ENCODE measurements at places on chromosomes 2 and 18. TPM values are rescaled to one million over a fixed set of nuclear protein-coding genes. Genes with fewer than 3 reads are reported as not detected.

The POTEC gene
- not detected for total RNA-seq

The CTLA4 gene
- not detected for total RNA-seq

The COL6A3 gene
- 145 TPM for total RNA-seq

The DQX1 gene
- not detected for total RNA-seq

The HOXD9 gene
- 0.13 TPM for total RNA-seq

The NEU4 gene
- 0.16 TPM for total RNA-seq

The GKN2 gene
- total RNA-seq: not detected

The TNFRSF11A gene
- 2.9 TPM for total RNA-seq

The RAB31 gene
- 21.2 TPM for total RNA-seq

The IHH gene
- total RNA-seq: not detected

The MEP1B gene
- not detected for total RNA-seq

The RBM45 gene
- 5.6 TPM for total RNA-seq

The SP140L gene
- 7.9 TPM for total RNA-seq

- DNase-seq: no peak
These were observed 719.3 kb downstream of the PLCL1 start for GRCh38 chr2:198523710-198524109.

DNA sequence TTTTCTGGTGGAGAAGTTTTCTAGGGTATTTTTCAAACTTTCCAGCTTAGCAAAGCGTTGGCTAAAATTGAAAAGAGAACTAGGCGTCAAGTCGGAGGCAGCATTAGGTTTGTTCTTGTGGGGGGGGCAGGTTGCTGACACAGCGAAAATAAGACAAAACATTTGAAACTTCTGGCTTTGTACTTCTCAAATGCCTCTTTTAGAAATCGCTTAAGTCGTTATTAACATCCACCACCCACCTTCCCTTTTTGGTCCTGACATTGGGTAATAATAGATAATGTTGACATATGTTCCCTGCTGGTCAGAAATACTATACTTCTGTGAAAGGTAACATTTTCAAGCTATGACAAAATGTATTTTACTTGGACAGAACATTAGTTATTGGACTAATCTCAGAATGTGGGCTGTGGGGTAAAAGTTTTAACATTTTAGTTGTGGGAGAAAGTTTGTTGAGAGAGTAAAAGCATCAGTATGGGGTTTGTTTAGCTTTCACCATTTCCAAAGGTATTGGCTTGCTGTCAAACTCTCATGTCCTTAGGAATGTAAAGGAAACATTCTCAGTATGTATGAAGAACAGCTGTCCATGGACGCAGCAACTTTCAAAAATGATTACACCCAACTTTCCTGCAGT lies 88.1 kb upstream of the ZEB2 start:
- DNase-seq: peak; percentile 42

DNA sequence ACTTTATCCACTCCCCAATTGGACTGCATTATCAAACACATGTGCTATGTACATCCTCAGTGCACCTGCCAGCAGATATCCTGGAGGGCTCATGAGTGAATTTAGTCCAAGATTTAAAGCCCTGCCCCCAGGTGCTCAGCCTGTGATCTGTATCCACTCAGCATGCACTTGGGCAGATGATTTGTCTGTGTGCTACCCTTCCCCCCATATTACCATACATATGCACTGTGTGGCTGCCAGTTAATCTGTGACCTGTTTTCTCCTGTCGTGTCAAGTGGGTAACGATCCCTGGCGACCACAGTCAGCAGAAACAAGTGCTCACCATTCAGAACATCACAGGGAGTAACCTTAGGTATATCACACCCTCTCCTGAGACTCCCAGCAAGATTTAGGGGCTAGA lies 10.2 kb downstream of the NAGK start:
- DNase-seq: no peak

- no peak for DNase-seq
These were observed 888.3 kb upstream of the CELF4 start for GRCh38 chr18:38453880-38454279.

GRCh38 chr2:46569061-46569560 lies 89.7 kb downstream of the TMEM247 start:
- DNase-seq: no peak

- no peak for DNase-seq
These were observed 317.0 kb upstream of the MYT1L start for GRCh38 chr2:2648094-2648493.

DNA sequence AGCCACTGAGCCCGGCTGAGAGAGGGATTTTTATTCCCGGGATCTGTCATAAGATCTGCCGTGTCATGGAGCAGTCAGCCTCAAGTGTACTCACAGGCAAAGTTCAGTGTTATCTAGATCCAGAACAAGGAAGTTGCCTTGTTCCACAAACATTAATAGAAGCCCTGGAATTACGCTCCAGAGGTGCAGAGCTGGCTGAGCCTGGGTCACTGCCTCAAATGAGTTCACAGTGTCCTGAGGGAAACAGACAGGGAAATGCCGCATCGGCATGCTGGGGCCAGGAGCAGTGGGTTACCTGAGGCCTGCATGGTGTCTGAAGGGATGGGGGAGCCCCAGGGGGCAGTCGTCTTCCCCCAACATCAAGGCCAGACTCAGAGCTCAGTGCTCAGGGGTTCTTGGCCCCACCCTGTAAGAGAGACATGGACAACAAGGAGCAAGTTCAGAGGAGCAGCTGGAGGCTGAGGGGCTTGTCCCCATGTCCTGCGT lies 42.7 kb upstream of the ODC1 start:
- no peak for DNase-seq

GRCh38 chr2:223865124-223865523 lies 27.7 kb upstream of the AP1S3 start:
- no peak for DNase-seq

- no peak for DNase-seq
These were observed 193.0 kb downstream of the RAB3GAP1 start for GRCh38 chr2:135245071-135245470.

DNA sequence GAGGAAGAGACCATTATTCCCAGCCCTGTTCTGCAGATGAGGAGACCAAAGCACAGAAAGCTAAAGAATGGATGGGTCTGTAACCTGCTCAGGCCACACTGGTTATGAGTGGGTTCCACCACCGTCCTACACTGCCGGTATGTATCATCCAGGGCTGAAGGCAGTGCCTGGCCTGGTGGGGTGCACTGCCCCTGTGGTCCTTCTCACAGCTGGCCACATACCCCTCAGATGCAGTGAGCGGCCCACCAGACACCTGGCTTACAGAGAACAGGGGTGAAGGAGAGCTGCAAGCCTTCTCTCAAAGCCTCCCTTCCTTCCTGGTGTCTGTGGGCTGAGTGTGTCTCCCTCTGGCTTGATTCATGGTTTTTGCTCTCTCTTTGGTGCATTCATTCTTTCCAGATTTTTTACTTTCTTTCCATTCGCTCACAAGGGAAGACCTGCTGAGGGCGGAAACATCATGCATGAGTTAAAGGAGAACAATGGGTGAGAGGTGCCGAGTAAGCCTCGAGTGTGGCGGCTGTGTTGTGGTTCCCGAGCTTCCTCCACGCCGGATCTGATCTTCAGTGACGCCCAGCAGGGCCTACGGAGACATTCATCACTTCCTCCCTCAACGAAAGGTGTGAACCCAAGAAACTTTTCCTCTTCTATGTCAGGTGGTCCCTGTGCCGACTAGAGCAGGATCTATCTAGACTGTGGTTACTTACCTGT lies 62.1 kb upstream of the REL start:
- no peak for DNase-seq

DNA sequence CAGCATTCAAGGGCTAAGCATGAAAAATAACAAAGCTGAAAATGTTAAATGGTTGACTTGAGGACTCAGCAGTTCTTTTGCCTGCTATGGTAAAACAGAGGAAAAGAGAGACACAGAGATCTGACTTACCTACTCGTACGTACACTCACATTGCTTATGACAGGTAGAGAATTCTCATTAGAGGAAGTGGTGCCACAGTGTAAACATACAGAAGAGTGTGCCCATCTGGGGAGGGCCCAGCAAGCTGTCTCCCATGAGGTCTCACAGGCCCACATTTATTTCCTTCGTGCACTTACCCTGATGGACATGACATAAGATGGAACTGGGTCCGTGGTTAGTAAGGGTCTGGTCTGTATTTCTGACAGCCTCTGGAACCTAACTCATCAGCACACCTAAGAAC lies 729.1 kb downstream of the BCL11A start:
- no peak for DNase-seq

DNA sequence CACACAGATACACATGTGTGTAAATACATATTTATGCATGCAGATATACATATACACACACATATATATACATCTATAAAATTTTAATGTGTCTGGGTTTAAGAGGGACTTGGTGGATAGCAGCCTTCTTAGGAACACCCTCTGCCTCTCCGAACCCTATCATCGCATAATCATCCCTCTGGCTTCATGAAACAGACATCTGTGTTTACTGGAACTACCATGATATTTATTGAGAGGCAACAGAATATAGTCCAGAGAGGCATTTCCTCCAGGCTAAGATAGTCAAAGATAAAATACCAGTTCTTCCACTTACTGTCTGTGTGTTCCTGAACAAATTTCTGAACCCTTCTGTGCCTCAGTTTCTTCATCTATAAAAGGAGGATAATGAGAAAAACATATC lies 239.0 kb upstream of the FANCL start:
- no peak for DNase-seq

DNA sequence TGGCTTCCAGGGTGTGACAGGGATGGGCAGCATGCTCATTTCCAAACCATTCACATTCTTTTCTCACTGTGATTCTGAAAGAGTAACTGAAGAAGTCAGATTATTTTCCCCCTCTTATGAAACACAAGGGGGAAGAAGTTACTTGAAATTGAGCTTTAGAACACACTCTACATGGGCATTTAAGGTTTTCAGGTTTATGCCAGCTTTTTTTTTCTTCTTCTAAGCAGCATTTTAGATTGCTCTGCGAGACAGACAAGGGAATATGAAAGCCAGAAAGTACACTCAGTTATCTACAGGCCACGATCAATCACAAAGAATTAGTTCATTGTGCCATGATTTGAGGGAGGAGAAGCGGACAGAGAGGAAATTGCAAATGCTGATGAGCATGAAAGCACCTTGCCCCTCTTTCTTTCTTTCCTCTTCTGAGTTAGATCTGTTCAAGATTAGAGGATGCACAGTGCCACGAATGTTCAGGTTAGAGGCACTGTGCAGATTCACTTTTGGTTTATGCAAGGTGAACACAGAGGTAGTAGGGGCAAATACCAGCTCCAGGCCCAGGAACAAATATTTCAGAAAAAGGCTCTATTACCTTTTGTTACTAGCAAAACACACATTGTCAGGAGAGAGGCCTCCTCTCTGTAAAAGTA lies 49.2 kb downstream of the CXCR4 start:
- DNase-seq: no peak

DNA sequence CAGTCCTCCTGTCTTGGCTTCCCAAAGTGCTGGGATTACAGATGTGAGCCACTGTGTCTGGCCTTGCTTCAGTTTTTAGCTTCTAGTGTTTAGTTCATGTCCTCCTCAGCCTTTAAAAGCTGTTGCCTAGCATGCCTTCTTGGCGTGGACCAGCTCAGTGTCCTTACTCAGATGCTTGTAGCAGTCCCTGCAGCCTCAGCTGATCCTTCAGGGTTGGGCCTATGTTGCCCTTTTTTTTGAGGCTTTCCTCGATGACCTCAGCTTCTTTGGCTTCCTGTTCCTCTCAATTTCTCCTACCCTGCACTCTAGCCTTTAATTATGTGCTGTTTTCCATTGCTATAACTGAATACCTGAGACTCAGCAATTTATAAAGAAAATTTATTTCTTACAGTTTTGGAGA lies 57.7 kb downstream of the TANC1 start:
- DNase-seq: no peak

DNA sequence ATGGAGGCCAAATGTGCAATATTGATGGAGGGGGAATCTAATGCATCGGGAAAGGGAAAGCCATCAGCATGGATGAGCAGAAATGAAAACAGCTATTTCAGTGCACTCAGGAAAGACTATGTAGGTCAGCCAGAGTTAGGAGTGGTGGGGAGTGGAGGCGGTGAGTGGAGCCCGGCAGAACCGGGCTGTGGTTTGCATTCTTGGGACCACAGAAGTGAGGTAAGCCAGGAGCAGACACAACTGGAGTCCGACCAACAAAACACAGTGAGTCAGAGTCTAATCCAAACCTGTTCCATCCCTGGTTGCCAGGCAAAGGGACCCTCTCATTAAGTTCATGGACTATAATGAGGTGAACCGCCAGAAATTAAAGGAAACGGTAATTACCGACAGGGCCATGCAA lies 61.1 kb upstream of the RAB12 start:
- DNase-seq: no peak

DNA sequence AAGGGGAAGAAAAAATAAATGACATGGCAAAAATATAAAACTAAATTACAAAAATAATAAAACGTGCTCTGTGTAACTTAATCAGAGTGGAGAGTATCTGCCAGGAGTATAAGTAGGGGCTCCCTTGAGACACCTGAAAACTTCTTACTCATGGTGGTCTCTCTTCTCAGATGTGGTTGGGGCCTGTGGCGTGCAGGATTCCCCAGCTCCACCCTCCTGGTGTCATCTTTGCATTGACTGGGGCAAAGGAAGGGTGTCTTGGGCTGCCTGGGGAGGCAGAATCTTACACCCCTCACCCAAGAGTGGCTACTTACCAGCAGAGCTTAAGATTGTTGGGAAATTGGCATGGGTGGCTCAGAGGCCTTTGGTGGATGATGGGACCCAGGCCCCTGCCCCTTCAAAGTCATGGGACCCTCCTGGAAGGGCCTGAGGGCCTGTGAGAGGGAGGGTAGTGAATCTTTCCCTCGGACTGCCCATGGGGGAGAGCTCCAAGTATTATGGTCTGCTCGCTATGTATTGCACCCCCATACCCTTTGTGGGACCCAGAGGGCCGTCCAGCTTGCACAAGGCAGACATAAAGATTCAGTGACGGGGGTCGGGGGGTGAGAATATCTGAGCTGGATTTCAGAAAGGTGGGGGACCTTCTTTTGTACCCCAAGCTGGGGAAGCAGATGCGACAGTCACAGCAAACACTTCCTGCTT lies 6.9 kb upstream of the TRAF3IP1 start:
- no peak for DNase-seq

GRCh38 chr2:142599504-142599903 lies 278.0 kb upstream of the KYNU start:
- no peak for DNase-seq

GRCh38 chr2:47636176-47636575 lies 146.8 kb upstream of the MSH6 start:
- DNase-seq: no peak

DNA sequence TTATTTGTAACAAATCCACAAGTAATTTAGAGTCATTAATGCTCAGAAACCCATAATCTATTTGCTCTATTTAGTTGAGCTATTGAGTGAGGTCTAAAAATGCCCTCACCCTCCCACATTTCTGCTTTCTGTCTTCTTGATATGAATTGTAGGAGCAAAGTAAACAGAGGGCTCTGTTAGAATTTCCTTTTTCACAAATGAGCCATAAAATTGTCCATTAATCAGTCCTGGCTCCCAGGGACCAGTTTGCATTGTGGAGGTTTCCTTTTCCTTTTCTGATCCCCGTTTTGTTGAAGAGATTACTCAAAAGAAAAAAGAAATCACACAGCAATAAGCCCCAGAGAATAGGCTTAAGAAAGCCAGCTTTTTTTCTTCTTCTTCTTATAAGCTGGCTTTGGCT lies 476.7 kb downstream of the EPHA4 start:
- DNase-seq: no peak

DNA sequence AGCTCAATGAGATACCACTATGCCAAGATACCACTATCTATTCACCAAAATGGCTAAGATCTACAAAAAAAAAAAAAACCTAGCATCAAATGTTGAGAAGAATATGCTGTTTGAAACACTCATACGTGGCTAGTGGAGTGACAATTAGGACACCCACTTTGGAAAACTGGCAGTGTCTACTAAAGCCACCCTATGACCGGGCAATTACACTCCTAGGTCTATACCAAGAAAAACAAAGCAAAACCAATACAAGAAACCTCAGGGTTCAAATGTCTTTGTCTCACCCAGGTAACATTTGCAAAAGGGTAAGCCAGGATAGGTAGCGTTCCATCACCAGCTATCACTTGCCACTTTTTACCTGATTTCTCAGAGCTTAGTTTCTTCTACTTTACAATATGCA lies 123.6 kb upstream of the CAB39 start:
- no peak for DNase-seq
